ENCODE measurements at places on chromosomes 4 and X.
A peak's percentile ranks its signal among the peaks of the same experiment; 100 is the strongest.

GRCh38 chr4:1599026-1599481, 85.1 kb downstream of the FAM53A start:
- DNase-seq, result no peak

- no peak for DNase-seq
Measured at GRCh38 chr4:126710935-126711334, 921.8 kb upstream of the INTU start.

- DNase-seq, result no peak
Measured at GRCh38 chr4:181006499-181007260, 1236.5 kb upstream of the TENM3 start.

GRCh38 chr4:6591313-6591712, 16.3 kb downstream of the MAN2B2 start:
- DNase-seq, result no peak

- DNase-seq, result no peak
Measured at GRCh38 chr4:96531836-96532235, 691.9 kb downstream of the PDHA2 start.

DNA sequence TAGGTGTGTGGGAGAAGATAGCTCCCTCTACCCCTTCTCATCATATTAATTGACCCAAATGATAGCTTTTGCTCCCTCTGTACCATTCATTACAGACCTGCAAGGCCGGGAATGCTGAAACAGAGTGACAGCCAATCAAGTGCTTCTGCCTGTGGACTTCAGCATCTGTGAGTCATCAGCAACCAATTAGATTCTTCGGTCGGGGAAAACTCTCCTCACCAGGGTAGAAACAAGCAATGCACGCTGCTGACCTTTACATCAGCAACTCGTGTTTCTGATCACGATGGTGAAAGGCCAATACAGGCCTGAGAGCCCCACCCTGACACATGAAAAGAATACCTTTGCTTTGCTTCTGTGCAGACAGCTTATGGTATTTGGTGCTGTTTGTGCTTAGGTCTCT, 347.2 kb upstream of the DDX53 start:
- no peak for DNase-seq

DNA sequence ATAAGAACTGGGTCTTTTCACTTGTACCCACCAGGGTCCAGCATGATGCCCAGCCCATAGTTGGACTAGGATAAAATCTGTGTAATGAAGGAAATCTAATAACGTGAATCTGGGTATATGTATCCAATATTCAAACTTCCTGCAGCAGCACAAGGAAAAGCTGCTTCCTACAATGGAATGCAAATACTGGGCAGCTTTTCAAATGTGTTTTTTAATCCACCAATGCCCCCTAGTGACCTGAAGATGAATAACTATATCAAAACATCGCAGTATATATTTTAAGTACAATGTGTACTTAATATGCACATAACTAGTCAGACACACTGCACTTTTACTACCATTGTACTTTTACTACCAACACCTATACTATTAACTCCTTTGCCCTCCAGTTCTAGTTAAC, 5.3 kb downstream of the APOO start:
- DNase-seq, result peak; percentile 59

GRCh38 chr4:52659722-52660261, 691 bp upstream of the USP46 start:
- DNase-seq, result peak; percentile 6

- DNase-seq, result no peak
Measured at GRCh38 chrX:16488959-16489358, 161.0 kb upstream of the S100G start.

DNA sequence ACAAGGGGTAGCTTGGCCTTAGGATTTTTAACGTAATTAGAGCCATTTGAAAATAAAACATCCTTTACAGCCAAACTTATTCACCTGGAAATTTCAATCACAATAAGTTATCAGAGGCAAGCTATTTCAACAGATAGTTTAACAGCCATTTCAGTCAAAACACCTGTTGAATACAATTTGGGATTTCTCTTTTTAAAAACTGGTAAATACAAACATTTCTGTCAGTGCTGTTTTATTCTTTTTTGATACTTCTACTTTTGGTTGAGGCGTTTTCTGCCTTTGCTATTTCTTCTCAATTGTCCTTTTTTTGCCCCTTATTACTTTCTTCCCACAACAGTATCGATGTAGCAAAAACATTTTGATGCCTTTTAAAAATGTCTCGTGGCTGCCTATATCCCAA, 2.1 kb upstream of the DACH2 start:
- DNase-seq, result no peak

- no peak for DNase-seq
Measured at GRCh38 chr4:184100297-184100885, 117.3 kb downstream of the ENPP6 start.

- no peak for DNase-seq
Measured at GRCh38 chr4:30952526-30953219, 232.5 kb downstream of the PCDH7 start.

DNA sequence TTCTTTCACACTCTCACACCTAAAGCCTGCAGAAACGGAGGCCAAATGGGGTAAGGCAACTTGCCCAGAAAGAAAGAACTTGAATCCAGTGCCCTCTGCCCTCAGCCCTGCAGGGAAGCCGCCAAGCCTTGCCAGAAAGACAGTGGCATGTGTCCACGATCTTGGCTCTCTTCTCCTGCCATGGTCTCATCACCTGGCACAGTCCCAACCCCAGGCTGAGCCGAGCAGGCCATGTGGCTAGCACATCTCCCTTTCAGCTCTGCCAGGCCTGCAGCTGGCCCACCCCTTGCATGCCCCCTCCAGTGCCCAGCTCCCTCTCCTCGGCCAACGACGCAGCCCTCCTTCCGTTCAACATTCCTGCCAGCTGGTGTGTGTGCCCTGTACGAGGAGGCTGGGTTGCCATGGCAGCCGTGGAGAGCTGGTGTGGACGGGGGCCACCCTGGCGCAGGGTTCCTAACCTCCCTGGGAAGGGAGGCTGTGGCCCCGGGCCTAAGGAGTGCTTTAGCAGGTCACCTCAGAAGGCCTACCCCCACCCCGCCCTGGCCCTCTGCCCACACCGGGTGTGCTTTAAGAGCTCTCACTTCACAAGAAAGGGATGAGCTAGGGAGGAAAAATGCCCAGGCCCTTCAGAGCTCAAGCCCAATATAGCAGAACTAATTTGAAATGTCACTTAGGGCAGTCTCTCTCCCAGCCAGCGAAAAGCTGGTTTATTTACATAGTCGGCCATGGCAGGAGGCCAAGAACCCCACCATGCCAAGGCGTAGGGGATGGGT, 73.0 kb upstream of the PJA1 start:
- peak; percentile 93 for DNase-seq

- no peak for DNase-seq
Measured at GRCh38 chr4:78220283-78220682, 163.2 kb downstream of the FRAS1 start.

DNA sequence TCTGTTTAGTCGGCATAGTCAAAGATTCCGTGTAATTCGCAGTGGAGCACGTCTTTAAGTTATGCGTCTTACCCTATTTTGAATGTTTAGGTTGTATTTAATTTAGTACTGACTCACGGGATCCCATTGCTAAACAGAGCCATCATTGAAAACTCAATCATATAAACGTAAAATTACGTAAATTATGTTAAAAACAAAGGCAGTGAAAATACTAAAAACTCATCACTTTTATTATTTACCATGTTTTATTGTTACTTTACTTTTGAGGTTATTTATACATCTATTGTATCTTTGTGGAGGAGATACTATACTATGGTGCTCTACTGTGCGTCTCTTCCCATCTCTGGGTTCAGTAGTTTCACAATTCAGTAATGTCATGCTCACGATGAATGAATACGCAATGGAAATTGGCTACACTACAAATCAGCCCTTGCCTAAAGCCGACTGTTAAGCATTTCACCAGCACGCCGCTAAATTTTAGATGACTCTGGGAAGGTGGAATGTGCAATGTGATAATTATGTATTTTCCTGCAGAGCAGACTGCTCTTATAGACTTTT, 944 bp downstream of the FUNDC2 start:
- peak; percentile 26 for DNase-seq

- no peak for DNase-seq
Measured at GRCh38 chr4:17336524-17336961, 175.3 kb downstream of the QDPR start.

DNA sequence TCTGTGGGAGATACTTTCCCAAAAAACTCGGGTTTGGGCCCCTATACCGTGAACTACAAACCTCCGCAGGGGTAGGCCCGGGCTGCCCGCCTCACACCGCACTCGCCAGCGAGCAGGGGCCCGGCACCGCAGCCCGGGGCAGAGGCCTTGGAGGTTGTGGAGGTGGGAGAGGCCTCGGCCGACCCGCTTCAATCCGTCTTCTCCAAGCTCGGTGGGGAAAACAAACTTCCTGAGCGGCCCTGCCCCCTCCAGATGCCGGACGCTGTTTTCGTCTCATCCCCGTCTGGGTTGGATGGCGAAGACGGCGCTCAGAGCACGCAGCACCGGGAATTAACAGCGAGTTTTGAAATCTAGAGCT, 442 bp upstream of the MCUB start:
- DNase-seq, result peak; percentile 59

GRCh38 chrX:147476008-147476407, 435.7 kb upstream of the FMR1 start:
- DNase-seq, result no peak

DNA sequence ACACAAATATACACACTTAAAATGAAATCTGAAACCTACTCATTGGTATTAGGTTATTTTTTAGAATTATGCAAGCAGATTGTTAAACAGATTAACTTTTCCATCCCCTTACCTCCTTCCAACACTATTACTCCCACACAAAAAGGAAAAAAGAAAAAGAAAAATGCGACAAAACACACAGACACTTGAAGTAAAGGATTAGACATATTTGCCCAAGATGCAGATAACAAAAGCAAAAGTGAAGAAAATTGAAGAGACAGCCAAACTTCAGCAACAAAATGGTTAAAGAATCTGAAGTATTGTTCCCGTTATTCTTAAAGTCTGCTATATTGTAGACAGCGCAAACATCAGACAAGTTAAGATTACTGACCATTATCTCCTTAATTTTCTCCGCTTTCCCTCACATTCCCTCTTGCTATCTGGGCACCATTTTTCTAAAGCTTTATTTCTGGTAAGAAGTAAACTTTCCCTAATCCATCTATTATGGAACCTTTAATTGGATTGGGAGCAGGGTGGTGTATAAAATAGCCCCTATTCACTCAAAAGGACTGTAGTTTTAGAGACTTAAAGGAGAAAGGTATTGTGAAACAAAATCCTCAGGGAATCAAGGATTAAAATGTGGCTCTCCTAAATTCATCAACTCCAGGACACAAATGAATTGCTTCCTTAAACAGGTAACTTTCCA, 34.7 kb upstream of the MAB21L2 start:
- DNase-seq, result no peak

DNA sequence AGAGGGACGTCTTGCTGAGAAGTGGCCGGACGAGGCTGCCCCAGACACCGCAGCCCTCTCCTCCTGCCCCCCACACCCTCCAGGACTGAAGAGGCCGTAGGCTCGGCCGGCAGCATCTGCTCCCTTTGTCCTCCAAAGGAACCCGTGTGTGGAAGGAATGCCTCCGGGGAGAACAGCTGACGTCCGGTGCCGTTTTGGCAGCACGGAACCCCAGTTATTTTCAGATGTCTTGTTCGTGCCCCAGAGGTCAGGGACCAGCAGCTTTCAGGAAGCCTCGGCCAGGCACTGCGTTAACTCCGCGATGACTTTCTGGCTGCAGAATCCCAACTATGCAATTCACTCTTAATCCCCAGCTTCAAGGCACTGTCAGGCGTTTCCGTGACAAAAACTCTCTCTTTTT, 10.9 kb upstream of the PPP2R3B start:
- DNase-seq, result no peak

- no peak for DNase-seq
Measured at GRCh38 chrX:54415534-54416350, 24.5 kb upstream of the TSR2 start.

DNA sequence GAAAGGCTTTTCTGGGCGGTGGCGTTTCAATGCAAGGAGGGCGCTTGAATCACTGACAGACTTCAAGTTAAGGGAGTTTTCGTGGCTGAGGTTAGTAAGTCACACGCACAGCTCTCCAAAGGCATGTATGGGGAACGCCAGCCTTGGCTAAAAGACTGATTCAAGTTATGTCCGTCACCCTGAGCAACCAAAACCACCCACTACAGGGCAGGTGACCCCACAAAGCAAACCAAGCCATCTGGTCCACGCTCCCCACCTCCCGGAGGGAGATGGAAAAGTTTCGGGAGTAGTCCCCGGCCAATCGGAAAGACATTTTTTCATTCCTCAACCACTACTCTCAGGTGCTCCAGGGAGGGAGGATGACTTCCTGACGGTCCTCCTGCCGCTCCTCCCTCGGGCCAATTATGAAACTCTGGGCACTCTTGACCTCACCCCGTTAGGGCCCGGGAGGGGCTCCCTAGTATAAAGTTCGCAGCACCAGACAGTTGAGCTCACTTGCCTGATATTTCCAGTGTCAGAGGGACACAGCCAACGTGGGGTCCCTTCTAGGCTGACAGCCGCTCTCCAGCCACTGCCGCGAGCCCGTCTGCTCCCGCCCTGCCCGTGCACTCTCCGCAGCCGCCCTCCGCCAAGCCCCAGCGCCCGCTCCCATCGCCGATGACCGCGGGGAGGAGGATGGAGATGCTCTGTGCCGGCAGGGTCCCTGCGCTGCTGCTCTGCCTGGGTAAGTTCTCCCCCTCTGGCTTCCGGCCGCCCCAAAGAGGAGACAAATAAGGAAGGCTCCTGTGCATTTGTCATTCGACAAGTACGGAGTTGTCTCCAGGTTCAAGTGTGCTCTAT, at the start of gene EREG:
Gene EREG (plus strand): TSS at position 494 of the 840 bp plus-strand sequence. CDS start 164 bp downstream, at position 658.
- DNase-seq, result no peak

DNA sequence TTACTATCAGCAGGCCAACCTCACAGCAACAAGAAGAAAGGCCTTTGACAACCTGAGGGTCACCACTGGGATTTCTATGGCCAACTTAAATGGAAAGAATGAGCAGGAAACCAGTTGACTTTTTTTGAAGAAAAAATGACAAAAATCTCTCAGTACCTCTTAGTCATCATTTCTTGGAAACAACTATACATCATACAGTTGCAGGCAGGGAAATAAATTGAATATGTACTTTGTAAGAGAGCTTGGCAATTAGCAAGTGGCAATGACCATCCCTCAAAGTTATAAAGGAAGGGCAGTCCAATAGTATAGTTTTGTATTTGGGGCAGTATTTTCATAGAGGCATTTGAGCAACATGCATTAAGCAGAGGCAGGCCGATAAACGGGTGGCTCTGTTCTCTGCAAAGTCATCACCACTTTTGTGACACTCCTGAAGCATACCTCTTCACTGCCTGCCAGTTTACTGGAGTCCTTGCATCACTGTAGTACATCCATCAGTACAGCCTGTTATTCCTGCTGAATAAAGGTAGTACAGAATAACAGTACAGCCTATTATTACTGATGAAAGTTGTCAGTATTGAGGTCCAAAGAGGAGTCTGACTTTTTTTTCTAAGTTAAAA, 83.3 kb upstream of the AMELX start:
- no peak for DNase-seq

- no peak for DNase-seq
Measured at GRCh38 chr4:76716658-76717057, 181.3 kb downstream of the SOWAHB start.

DNA sequence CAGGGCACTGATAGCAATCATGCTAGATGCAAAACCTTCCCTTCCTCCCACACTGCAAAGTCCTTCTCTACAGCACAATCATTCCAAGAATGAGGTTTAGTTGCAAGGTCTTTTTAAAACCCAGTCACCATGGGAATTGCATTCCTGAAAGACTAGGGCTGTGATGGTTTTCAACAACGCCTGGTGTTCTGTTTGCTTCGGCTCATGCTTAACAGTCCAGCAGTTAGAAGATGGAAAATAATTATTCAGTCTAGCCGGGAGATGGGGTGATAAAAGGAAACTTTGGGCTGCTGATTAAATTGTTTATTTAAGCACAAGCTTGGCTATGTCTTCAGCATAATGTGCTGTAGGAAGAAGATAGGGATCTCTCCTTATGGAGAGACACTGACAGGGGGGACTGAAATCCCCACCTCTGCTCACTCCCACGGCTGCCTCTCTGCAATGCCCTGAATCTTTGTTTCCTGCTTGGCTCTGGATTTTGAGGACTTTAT, 211.4 kb downstream of the MID1IP1 start:
- DNase-seq, result no peak

Measured in NCI-H446 (cell line).